ENCODE measurements at places on chromosomes 13 and 19. TPM values are rescaled to one million over a fixed set of nuclear protein-coding genes. Genes with fewer than 3 reads are reported as not detected.

GRCh38 chr13:113245849-113246796 is 36.7 kb downstream of the CUL4A start:
- no peaks in the 10 kb centered on the region for H3K27me3 ChIP-seq
- DNase-seq: no peak
- H3K4me3 ChIP-seq: no peak overlapping the region
- peaks cover 58% of the 10 kb centered on the region for H3K36me3 ChIP-seq
- no peak overlapping the region for H3K27ac ChIP-seq

GRCh38 chr19:2475018-2475701 is 767 bp upstream of the GADD45B start:
- peaks cover 49% of the 10 kb centered on the region for H3K27me3 ChIP-seq
- H3K4me3 ChIP-seq: peak overlapping the region; percentile 69
- H3K36me3 ChIP-seq: no peaks in the 10 kb centered on the region
- peak overlapping the region; percentile 22 for H3K27ac ChIP-seq
- peaks cover 53% of the 10 kb centered on the region for H3K4me1 ChIP-seq

GRCh38 chr13:94658926-94659597 is 53.3 kb downstream of the SOX21 start:
- no peaks in the 10 kb centered on the region for H3K4me1 ChIP-seq
- H3K27ac ChIP-seq: no peak overlapping the region

DNA sequence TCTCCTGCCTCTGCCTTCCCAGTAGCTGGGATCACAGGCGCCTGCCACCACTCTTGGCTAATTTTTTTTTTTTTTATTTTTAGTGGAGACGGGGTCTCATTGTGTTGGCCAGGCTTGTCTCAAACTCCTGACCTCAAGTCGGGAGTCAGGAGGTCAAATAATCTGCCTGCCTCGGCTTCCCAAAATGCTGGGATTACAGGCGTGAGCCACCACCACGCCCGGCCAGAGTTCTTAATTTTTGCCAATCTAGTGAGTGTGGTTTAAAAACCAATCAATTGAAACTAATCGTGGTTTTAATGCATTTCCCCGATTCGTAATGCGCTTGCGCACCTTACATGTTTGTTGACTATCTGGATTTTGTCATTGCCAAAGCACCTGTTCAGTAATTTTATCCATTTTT is 37.0 kb downstream of the SKA3 start:
- peak overlapping the region; percentile 89 for H3K4me3 ChIP-seq
- H3K36me3 ChIP-seq: peaks cover 4% of the 10 kb centered on the region
- no peak overlapping the region for H3K27ac ChIP-seq

The PAK4 gene
- 10.1 TPM for total RNA-seq

All from spinal cord (tissue), 10 donors.